Stimulated activated CD8-positive, alpha-beta memory T cell treated with anti-CD3 and anti-CD28 coated beads, Interleukin-15, amount 100 ng/mL, for 1 hour (primary cell): ENCODE measurements at places on chromosomes 1 and 21.

- no peak for DNase-seq
These were observed 12.6 kb downstream of the DAB1 start for GRCh38 chr1:57411262-57411661.

DNA sequence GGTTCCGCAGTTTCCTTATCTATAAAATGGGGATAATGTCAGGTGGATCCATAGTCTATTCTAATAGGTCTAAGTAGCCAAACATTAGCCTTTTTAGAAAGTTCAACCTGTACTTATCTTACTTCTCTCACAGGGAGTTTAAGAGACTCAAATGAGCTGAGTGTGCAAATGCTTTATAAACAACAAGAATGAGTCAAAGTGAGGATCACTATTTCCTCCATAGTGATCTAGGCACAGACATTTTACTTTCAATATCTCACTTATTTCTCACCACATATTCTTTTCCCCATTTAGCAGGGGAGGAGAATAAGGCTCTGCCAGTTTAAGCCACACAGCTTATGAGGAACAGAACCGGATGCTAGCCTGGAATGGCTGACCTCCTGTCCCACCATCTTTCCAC is 92.1 kb upstream of the LMO4 start:
- DNase-seq: no peak

DNA sequence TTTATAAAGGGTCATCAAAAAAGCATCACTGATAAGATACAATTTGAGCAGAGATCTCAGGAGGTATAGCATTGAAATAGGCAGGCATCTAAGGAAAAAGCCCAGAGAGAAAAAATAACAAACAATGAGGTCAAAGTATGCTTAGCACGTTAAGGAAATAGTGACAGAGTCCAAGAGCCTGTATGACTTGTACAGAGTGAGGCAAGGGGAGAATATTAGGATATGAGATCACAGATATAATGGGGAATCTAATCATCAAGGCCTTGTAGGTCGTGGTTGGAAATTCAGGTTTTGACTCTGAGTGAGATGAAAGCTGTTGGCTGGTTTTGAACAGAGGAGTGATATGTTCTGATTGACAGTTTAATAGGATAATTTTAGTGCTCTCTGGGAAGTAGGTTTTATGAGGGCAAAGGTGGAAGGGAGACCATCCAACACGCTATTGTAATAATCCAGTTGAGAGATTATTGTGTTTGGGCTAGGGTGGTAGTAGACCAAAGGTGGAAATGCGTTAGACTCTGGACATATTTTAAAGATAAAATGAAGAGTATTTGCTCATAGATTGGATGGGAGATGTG is 644.6 kb upstream of the TMPRSS15 start:
- no peak for DNase-seq

GRCh38 chr1:161374373-161374772 is 6.7 kb upstream of the CFAP126 start:
- no peak for DNase-seq

DNA sequence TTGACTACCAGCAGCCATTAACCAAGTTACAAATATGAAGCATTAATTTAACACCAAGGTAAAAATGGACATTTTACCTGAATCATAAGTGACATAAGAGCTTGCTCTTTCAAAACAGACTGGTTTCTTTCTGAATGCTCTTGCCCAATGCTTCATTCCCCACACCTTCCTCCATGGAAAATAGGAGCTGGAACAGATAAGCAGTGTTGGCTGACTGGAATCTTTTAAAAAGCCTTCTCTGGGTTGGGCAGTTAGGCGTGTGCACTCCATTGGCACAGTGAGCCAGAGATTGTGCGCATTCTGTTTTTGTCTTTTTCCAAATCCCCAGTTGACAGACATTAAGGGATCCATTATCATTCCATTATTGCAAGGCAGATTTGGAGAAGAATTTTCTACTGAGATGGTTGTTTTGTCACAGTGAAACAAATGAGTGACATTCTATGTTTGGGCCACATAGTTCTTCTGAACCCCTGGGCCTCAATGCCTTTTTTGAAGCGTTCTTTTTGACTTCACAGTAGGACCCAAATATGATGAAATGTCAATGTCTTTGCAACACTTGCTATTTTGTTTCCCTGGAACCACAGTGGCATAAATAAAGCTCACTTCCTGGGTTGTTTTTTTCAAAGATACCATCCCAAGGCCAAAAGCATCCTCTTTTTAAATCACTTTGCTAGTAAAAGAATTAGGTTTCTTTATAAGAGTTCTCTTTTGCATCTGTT is 32.3 kb downstream of the LRRC8B start:
- no peak for DNase-seq
